Inflammatory macrophage treated with lipopolysaccharide for 1 hour (primary cell): ENCODE measurements at places on chromosomes 6 and 20.
A peak's percentile ranks its signal among the peaks of the same experiment; 100 is the strongest.

DNA sequence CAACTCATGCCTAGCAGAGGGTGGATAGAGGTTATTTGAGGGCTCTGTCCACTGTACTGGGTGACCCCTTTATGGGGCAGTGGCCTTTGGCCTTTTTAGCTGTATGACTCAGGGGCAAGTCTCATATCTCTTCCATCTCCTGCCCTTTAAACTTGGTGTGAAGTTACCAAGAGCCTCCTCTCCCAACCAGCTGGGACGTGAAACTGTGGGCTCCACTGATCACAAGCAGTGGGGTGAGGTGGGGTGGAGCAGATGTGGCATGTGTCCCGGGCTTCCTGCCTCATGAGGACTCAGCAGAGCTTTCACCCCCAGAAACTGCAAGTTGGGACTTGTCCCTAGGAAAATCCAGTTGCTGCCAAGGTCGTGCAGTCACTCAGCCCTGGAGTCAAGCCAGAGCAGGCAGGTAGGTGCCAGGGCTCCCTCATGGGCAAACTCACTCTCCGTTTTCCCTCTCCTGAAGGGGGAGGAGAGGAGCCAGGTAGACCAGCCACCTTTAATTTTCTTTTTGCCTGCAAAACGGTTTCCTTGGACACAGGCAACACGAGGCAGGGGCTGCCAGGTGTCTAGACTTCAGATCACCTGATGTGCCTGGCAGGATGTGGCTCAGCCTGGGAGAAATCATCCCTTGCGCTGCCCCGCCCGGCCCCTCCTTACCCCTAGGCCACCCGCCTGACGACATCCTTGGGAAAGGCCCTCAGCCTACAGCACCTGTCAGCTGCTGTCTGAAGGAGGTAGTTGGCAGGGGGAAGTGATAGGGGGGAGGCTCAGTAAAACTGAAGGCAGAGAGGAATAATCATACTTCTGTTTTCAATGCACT lies 4.0 kb downstream of the CDKN1A start:
- peak; percentile 53 for DNase-seq

GRCh38 chr6:24307881-24308280 lies 50.0 kb downstream of the DCDC2 start:
- DNase-seq, result no peak

GRCh38 chr6:4270001-4270400 lies 134.6 kb upstream of the ECI2 start:
- DNase-seq, result no peak

DNA sequence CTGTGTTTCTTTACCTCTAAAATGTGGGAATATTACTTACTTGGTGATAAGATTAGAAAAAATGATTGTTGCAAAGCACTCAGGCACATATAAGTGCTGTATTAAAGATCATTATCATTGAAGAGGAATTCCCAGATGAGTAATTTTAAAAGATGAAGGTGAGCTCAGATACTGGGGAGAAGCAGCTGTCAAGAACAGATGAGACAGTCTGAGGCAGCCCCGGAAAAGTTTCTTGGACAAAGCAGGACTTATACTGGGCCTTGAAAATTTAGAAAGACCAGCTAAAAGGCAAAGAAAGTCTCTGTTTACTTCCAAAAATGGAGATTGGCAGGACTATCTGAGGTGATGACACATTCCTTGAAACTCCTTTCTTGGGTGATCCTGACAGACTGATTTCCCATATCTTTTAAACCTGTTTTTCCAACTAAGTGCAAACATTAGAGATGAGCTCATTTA lies 93.8 kb upstream of the MARCKS start:
- DNase-seq, result peak; percentile 32

DNA sequence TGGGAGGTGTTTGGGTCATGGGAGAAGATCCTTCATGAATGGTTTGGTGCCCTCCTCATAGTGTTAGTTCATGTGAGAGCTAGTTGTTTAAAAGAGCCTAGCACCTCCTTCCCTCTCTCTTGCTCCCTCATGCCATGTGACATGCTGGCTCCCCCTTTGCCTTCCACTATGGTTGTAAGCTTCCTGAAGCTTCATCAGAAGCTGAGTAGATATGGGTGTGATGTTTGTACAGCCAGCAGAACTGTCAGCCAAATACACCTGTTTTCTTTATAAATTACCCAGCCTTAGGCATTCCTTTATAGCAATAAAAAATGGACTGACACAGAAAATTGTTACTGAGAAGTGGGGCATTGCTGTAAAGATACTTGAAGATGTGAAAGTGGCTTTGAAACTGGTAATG lies 731.1 kb upstream of the FLRT3 start:
- DNase-seq, result no peak

DNA sequence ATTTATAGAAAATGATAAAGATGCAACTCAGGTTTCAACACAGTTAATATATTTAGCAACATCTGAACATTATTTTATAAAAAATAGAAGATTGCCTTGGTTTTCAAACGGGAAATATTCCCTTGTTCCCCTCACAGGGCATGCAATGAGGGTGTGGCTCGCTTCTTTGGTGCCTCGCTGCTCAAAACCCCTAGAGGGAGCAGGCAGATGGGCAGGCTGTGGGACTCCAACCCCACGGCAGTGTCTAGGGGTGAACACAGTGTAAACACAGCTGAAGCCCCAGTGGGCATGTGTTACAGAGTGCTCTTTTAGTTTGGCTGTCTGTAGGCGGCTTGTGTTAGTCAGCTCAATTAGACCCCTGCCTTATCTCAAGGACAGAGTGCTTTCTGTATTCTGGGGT lies 560.8 kb upstream of the IMPG1 start:
- DNase-seq, result no peak

DNA sequence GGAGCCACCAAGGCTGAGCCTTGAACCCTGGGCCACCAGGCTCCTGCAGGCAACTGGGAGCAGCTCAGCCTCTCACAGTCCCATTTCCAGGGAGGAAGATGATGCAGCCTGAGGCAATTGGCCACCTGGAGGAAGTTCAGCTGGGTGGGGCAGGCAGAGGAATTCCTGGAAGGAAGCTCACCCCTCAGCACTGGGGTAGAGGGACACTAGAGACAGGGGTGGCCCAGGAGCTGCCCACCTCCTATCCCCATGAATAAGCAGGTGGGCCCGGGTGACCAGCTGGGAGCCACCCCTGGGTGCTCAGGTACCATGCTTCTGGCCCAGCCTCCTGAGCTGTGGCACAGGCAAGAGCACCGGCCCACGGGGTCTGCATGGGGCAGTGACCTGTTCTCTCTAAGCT lies 3.6 kb upstream of the HSPA12B start:
- no peak for DNase-seq
